ENCODE measurements at places on chromosomes 2 and 18.

GRCh38 chr18:6488956-6489355 is 74.2 kb upstream of the L3MBTL4 start:
- DNase-seq, result no peak

DNA sequence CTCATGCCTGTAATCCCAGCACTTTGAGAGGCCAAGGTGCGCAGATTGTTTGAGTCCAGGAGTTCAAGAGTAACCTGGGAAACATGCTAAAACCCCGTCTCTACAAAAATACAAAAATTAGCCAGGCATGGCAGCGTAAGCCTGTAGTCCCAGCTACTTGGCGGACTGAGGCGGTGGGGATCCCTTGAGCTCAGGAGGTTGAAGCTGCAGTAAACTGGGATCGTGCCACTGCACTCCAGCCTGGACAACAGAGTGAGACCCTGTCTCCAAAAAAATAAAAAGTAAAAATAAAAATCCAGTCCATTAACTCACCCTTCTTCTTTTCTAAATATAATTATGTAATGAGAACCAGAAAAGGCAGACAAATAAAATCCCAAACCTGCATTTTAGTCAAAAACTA is 8.2 kb downstream of the BAZ2B start:
- DNase-seq, result no peak

- no peak for DNase-seq
These were observed 198.3 kb upstream of the SLC35G4 start for GRCh38 chr18:11411048-11411447.

- DNase-seq, result no peak
These were observed 9.9 kb downstream of the IER3IP1 start for GRCh38 chr18:47166294-47166693.

DNA sequence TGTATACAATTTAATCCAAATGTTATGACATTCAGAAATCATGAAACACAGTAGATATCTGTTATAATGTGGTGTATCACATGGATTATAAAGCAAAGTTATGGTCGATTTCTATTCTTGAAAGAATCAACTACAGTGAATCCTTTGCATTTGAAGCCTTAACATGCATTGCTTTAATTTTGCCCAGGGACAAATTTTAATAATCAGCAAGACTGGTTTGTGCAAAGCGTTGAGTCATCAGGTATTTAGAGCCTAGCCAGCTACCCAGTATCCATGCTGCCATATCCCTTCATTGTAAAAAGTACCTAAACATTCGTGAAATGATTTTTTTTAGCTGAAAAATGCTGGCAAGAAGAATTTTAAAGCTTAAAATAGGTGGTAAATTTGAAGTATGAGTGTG is 8.9 kb upstream of the SPDYA start:
- no peak for DNase-seq

GRCh38 chr2:200408428-200409316 is 101.2 kb downstream of the KCTD18 start:
- DNase-seq, result peak; percentile 84
